ENCODE measurements at places on chromosomes 3 and 15. TPM values are rescaled to one million over a fixed set of nuclear protein-coding genes. Genes with fewer than 3 reads are reported as not detected.

ATG3 gene
- polyA plus RNA-seq = 37.1 TPM

DNAH12 gene
- polyA plus RNA-seq = 1.8 TPM

ARPP21 gene
- polyA plus RNA-seq = 12.8 TPM

CCR9 gene
- not detected for polyA plus RNA-seq

PDZRN3 gene
- polyA plus RNA-seq = 1.1 TPM

LINGO1 gene
- 34.4 TPM for polyA plus RNA-seq

GTPBP8 gene
- 32.3 TPM for polyA plus RNA-seq

BBS4 gene
- polyA plus RNA-seq = 66.5 TPM
